ENCODE measurements at places on chromosomes 6 and 20. TPM values are rescaled to one million over a fixed set of nuclear protein-coding genes. Genes with fewer than 3 reads are reported as not detected.

DNA sequence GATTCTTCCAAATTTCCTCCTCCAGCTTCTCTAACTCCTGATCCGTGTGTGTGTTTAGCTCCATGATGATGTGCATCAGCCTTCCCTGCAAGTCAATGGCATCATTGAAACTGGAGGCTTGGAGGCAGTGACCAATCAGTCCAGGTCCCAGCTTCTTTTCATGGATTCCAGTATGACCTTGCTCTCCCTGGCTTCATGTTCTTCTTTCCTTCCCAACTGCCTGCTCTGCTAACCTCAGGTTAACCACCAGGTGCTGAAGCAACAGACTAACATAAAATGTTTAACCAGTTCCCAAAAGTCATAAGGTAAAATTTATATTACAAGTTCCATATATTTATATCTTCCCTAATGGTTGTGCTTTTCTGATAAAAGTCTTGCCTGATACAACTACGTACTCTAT lies 512.8 kb upstream of the EPHA7 start:
- H3K4me3 ChIP-seq = no peak overlapping the region
- no peaks in the 10 kb centered on the region for H3K36me3 ChIP-seq
- no peak overlapping the region for H3K27ac ChIP-seq
- no peak for DNase-seq

- no peaks in the 10 kb centered on the region for H3K4me1 ChIP-seq
- no peak for DNase-seq
- peaks cover 4% of the 10 kb centered on the region for H3K27me3 ChIP-seq
- H3K4me3 ChIP-seq = no peak overlapping the region
Measured at GRCh38 chr6:782141-782540, 89.2 kb upstream of the EXOC2 start.

OXT gene
- 45.8 TPM for polyA plus RNA-seq

DNA sequence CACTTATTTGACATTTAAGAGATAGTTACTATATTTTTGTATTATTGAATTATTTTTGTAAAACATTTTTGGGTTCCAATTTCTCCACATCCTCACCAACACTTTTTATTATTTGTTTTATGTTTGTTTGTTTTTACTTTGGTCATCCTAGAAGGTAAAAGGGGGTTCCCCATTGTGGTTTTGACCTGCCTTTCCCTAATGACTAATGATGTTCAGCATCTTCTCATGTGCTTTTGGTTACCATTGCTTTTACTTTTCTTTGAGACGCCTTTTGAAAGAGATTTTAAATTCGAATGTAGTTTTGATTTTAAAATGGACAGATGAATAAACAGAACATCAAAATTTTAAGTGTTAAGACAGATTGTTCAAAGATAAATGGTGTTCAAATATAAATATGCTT lies 46.9 kb downstream of the AK9 start:
- no peaks in the 10 kb centered on the region for H3K4me1 ChIP-seq
- no peaks in the 10 kb centered on the region for H3K36me3 ChIP-seq
- no peak for DNase-seq
- H3K4me3 ChIP-seq = no peak overlapping the region

PCK1 gene
- polyA plus RNA-seq = 29.6 TPM

DNA sequence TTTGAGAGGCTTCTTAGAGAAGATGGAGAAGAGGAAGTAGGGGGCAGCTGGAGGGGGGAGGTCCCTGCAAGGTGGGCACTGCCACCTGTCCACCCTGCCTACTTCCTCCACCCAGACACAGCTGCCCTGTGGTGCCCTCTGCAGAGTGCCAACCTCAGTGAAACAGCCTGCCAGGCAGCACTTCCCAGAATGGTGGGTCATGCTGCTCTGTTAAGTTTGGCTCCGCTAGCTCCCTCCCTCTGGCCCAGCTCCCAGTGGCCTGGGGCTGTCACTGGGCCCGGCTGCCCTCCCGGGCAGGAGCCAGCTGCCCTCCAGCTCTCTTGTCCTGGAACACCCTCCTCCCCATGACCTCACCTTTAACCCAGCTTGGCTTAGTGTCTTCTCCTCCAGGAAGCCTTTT lies 5.1 kb upstream of the EPB41L1 start:
- peaks cover 6% of the 10 kb centered on the region for H3K36me3 ChIP-seq
- H3K27me3 ChIP-seq = no peaks in the 10 kb centered on the region
- H3K27ac ChIP-seq = no peak overlapping the region
- H3K4me1 ChIP-seq = no peaks in the 10 kb centered on the region
- no peak for DNase-seq
- no peak overlapping the region for H3K4me3 ChIP-seq

FLRT3 gene
- polyA plus RNA-seq = 2.9 TPM

LTA gene
- polyA plus RNA-seq = not detected

DNA sequence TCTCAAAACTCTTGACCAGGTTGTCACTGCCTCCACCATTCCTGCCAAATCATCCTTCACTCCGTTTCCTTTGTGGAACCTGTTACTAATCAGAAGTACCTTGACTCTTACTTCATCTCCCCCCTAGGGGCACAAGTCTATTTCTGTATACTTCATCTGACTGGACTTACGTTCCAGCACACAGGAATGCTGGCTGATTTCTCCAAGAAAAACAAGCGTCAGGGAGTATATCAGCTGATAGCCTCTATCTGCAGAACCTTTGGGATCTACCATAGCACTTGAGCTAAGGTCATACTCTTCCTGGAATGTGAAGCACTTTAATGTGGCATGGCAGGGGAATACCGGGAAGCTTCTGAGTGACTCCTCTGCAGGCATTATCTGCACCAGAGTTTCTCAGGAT lies 178.1 kb upstream of the MOCS1 start:
- H3K27ac ChIP-seq = peak overlapping the region; percentile 49
- no peaks in the 10 kb centered on the region for H3K36me3 ChIP-seq
- no peak overlapping the region for H3K4me3 ChIP-seq
- peak; percentile 57 for DNase-seq

DNA sequence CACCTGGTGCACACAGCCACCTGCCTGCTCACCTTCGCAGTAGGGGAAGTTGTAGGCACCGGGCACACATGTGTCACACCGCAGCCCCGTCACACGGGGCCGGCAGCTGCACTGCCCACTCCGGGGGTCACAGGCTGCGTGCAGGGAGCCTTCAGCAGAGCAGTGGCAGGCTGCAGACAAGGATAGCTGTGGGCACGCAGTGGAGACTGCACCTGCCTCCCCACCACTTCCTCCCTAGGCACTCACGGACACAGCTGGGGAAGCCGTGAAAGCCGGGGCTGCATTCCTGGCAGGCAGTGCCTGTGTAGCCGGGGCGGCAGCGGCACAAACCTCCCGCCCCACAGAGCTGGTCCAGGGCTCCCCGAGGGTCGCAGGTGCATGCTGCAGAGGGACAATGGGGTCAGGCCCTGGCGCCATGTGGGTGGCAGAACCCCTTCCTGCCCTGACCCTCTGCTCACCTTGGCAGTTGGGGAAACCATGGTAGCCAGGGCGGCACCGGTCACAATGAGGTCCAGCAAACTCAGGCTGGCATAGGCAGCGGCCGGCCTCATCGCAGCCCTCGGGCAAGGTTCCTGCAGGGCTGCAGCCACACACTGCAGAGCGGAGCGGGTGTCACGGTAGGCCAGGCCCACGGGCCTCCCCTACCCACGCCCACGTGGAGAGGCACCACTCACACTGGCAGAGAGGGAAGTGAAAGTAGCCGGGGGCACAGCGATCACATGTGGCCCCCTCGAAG lies 29.4 kb downstream of the LAMA5 start:
- peaks cover 62% of the 10 kb centered on the region for H3K36me3 ChIP-seq
- no peak for DNase-seq
- no peaks in the 10 kb centered on the region for H3K27me3 ChIP-seq
- no peak overlapping the region for H3K27ac ChIP-seq
- H3K4me3 ChIP-seq = no peak overlapping the region

DNA sequence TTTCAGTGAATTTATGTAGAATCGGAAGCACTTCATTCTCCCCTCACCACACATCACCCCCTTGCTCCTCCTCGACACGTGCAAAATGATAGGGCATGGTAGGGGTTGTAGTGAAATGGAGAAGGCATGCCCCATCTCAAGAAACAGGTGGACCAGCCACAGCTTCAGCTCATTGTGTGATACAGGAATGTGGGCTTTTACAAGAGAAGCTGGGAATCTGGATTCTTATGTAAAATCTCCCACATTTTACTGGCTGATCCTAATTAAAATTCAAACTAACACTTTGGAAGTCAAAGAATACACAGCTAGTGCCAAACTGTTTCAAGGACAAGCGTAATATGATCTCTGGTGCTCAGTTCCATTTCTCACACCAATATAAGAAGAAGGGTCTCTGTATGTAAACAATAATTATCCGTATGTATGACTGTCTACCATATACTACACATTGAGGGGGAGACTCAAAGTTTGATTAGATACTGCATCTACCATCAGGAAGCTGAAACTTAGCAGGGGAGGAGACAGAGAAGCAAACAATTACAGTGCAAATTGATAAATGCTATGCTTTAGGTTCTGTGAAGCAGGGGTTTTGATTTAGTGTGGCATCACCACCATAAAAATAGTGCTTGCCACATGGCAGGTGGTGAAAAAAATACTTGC lies 24.3 kb upstream of the KIAA0408 start:
- no peak overlapping the region for H3K27ac ChIP-seq
- H3K4me1 ChIP-seq = no peaks in the 10 kb centered on the region
- H3K27me3 ChIP-seq = no peaks in the 10 kb centered on the region
- no peaks in the 10 kb centered on the region for H3K36me3 ChIP-seq

- H3K27ac ChIP-seq = no peak overlapping the region
- H3K36me3 ChIP-seq = no peaks in the 10 kb centered on the region
- no peaks in the 10 kb centered on the region for H3K4me1 ChIP-seq
- H3K27me3 ChIP-seq = no peaks in the 10 kb centered on the region
- no peak for DNase-seq
Measured at GRCh38 chr6:6844530-6844929, 256.0 kb downstream of the LY86 start.

GRCh38 chr6:12353731-12354130 lies 63.6 kb downstream of the EDN1 start:
- no peak for DNase-seq
- no peaks in the 10 kb centered on the region for H3K36me3 ChIP-seq
- H3K27ac ChIP-seq = no peak overlapping the region
- no peak overlapping the region for H3K4me3 ChIP-seq

CCDC170 gene
- 2.7 TPM for polyA plus RNA-seq

OPN5 gene
- polyA plus RNA-seq = not detected

DPPA5 gene
- polyA plus RNA-seq = not detected

GSTA1 gene
- 600 TPM for polyA plus RNA-seq

DNA sequence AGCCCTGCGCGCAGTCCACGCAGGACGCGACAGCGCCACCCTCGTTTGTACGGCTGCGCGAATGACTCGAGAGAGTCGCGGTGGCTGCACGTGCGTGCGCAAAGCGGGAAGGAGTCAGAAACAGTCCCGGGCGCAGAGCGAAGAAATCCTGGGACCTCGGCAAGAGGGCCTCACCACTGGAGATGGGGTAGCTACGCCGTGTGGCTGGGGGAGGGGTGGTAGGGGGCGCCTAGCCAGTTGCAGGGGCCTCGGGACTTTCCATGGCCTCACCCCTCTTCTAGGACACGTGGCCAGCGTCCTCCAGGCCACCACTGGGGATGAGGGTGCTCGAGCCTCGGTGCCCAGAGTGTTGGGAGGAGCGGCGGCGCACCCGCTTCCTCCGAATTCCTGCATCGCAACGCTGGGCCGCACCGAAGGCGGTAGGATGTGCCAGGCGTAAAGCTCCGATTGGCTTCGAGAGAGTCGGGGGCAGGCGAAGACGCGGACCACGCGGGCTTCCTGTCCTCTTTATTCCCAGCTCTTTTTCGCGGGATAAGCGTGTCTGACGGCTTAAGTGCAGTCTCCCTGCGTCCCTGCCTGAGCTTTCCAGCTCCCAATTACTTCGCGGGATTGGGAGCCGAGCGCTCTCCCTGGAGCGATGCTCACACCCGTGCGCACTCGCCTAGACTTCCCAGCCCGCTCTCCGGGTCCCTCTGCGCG lies 38.7 kb downstream of the NCR2 start:
- no peaks in the 10 kb centered on the region for H3K36me3 ChIP-seq
- peak; percentile 42 for DNase-seq
- peaks cover 45% of the 10 kb centered on the region for H3K4me1 ChIP-seq
- no peak overlapping the region for H3K27ac ChIP-seq
- H3K27me3 ChIP-seq = peaks cover 20% of the 10 kb centered on the region

- peaks cover 2% of the 10 kb centered on the region for H3K4me1 ChIP-seq
- H3K27me3 ChIP-seq = no peaks in the 10 kb centered on the region
- no peak overlapping the region for H3K27ac ChIP-seq
- no peaks in the 10 kb centered on the region for H3K36me3 ChIP-seq
- no peak overlapping the region for H3K4me3 ChIP-seq
Measured at GRCh38 chr6:136716917-136717715, 75.2 kb downstream of the MAP3K5 start.

DNA sequence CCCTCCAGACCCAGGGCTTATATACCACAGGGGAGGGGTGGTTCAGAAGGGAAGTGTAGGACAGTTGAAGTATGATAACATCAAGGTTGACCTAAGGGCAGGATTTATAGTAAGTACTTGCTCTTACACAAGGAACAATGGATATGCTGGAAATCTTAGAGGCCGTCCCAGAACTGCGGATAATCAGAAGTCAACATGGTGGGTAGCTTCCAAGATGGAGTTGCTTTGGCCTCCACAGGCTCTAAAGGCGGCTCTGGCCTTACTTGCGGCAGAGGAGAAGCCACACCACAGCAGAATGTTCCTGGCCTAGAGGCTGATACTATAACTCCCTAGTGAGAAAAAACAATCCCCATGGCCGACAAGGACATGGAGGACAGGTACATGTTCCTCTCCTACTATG lies 344.7 kb downstream of the CDC5L start:
- no peak overlapping the region for H3K4me3 ChIP-seq
- no peaks in the 10 kb centered on the region for H3K36me3 ChIP-seq
- no peaks in the 10 kb centered on the region for H3K27me3 ChIP-seq

DNA sequence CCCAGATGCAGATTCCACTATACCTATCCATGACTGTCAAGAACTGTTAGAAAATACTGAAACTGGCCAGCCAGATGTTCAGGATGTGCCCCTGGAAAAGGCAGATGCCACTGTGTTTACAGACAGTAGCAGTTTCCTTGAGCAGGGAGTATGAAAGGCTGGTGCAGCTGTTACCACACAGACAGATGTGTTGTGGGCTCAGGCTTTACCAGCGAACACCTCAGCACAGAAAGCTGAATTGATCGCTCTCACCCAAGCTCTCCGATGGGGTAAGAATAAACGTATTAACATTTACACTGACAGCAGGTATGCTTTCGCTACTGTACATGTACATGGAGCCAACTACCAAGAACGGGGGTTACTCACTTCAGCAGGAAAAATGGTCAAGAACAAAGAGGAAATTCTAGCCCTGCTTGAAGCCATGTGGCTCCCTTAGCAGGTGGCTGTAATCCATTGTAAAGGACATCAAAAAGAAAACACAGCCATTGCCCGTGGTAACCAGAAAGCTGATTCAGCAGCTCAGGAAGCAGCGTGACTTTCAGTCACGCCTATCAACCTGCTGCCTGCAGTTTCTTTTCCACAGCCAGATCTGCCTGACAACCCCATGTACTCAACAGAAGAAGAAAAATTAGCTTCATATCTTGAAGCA lies 459.7 kb upstream of the HTR1E start:
- H3K4me1 ChIP-seq = no peaks in the 10 kb centered on the region
- H3K27me3 ChIP-seq = no peaks in the 10 kb centered on the region
- H3K36me3 ChIP-seq = no peaks in the 10 kb centered on the region
- DNase-seq = no peak

PRSS16 gene
- 24.8 TPM for polyA plus RNA-seq

GRCh38 chr20:35710039-35710438 lies 10.8 kb downstream of the ROMO1 start:
- H3K36me3 ChIP-seq = peaks cover 35% of the 10 kb centered on the region
- H3K27ac ChIP-seq = no peak overlapping the region
- no peaks in the 10 kb centered on the region for H3K27me3 ChIP-seq
- no peak for DNase-seq
- H3K4me3 ChIP-seq = no peak overlapping the region
- H3K4me1 ChIP-seq = no peaks in the 10 kb centered on the region
